Mesendoderm (in vitro differentiated cells): ENCODE measurements at places on chromosomes 1 and 21.
A peak's percentile ranks its signal among the peaks of the same experiment; 100 is the strongest.

GRCh38 chr1:162285149-162285561 lies 91.5 kb downstream of the SPATA46 start:
- DNase-seq = peak; percentile 26

DNA sequence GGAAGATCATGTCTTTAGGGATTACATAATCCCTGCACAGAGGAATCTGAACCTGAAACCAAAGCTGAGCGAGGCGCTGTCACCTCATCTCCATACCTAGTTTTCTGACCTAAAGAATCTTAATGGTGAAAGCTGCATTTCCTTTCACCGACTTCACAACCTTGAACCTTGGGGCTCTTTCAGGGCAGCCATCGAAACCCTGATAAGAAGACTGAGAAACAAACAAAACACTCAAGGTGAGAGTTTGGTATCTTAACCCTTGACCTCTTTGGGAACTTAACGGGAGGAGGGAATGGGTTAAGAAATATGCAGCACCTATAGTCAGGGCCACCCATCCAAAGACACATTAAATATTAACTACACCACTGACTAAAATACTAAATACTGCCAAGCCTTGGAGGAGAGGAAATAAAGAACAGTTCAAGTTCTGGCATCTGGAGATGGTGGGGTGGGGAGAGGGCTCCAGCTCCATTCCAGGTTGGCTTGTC lies 2.0 kb downstream of the C1orf116 start:
- DNase-seq = peak; percentile 53

GRCh38 chr1:229913489-229913888 lies 153.5 kb upstream of the GALNT2 start:
- DNase-seq = no peak

GRCh38 chr1:9774712-9775679 lies 48.8 kb downstream of the CLSTN1 start:
- peak; percentile 50 for DNase-seq

- DNase-seq = no peak
These were observed 14.1 kb downstream of the MFSD2A start for GRCh38 chr1:39969048-39969447.

DNA sequence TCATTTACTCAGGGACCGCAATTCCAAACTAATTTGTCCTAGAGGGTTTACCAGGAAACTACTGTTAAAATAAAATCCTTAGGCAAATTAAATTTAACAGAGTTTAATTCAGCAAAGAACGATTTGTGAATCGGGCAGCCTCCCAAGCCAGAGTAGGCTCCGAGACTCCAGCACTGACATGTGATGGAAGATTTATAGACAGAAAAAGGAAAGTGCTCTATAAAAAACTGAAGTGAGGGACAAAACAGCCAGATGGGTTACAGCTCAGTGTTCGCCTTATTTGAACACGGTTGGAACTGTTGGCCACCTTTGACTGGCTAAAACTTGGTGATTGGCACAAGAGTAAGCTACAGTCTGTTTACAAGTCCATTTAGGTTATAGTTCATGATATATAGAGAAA lies 35.2 kb upstream of the RCSD1 start:
- DNase-seq = no peak
